ENCODE measurements at places on chromosomes 11 and 22.

GRCh38 chr22:47691152-47691895, 928.9 kb downstream of the TBC1D22A start:
- no peak for DNase-seq

DNA sequence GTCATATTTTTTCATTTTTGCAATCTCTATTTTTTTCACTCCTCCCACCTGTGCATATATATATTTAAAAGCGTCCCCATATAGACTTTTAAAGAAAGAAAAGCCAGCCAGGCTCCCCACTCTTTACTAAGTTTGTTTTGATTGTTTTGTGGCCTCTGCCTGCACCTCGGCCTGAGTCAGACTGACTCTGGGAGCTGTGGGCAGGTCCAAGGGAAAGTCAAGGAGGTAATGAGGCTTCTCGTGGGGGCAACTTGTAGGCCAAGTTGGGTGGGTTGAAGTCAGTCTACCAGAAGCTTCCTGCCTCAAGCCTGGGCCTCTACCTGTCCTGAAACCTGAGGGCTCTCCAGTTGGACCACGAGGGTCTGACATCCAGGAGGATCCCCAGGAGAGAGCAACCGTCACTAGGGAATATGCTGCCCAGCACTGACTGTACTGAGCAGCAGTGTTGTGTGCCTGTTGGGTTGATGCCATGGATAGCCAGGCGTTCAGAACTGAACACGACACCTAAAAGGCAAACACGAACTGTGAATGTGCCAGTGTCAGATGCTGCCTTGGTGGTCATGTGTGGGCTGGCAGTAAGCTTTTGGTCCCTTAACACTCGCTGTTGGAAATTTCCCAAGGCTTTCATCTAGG, 58.8 kb downstream of the BMAL1 start:
- DNase-seq, result no peak

GRCh38 chr22:44225812-44226211, 45.1 kb downstream of the PARVG start:
- DNase-seq, result no peak

- DNase-seq, result no peak
Observed at GRCh38 chr11:15942936-15943335, 413.4 kb downstream of the SOX6 start.

- DNase-seq, result no peak
Observed at GRCh38 chr11:116727990-116728389, 44.8 kb downstream of the BUD13 start.

DNA sequence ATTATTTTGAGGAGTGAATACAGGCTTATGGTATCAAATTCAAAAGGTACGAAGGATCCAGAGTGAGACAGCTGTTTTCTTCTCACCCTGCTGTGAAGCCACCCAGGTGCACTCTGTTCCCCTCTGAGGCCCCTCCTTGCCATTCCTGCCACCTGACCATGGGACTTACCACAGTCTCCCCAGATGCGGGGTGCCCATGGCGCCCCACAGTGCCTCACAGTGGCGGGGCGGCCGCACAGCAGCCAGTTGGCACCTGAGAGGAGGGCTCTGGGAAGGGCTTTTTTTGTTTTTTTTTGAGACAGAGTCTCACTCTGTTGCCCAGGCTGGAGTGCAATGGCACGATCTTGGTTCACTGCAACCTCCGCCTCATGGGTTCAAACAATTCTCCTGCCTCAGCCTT, 151.7 kb downstream of the CEP164 start:
- no peak for DNase-seq

GRCh38 chr22:20080776-20081654, 974 bp downstream of the DGCR8 start:
- DNase-seq, result peak; percentile 5

DNA sequence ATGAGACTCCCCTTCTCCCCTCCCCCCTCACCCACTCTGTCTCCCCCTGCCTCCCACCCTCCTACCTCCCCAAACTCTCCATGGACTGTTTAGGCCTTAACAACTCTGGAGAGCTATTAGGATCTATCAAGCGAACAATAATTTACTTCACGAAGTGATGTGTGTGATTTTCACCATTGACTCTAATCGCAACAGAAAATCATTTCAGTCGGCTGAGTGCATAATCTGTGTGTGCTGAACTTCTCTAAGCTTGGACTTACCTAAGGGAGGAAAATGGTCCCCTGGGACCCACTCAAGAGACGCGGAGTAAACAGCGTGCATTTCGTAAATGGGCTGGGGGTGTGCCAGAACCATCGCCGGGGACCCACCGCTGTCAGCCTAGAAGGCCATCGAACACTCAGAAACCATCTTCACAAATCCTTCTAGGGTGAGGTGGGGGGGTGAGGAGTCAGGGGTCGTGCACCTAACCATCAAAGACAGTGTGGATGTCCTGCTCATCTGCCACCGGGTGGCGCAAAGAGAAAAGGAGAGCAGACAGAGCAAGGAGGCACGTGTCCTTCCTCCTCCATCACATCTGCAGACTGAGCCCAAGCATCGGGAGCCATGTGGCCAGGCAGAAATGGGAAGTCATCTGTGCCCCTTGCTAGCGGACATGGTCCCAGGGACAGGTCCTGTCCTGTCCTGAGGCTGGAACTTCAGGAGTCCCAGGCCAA, 62.1 kb upstream of the NUP50 start:
- DNase-seq, result peak; percentile 18

- peak; percentile 37 for DNase-seq
Observed at GRCh38 chr22:45903355-45904135, 73.4 kb downstream of the WNT7B start.

DNA sequence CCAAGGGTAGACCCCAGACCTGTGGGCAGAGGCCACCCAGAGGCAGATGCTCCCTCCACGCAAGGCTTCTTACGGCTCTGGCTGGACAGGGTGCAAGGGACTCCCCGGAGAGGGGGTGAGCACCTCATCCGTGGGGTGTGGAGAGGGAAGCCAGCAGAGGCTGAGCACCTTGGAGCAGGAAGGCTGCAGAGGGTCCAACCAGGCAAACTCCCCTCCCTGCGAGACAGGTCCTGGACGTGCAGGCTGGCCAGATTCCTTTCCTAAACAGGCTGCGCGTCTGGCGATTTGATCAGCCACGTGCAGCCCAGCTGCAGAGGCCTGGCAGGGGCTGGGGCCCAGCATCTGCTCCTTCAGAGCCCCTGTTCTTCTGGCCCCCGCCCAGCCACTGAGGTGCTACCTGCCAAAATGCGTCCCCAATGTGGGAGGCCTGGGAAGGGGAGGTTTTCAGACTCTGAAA, 49.3 kb downstream of the WNT11 start:
- no peak for DNase-seq

DNA sequence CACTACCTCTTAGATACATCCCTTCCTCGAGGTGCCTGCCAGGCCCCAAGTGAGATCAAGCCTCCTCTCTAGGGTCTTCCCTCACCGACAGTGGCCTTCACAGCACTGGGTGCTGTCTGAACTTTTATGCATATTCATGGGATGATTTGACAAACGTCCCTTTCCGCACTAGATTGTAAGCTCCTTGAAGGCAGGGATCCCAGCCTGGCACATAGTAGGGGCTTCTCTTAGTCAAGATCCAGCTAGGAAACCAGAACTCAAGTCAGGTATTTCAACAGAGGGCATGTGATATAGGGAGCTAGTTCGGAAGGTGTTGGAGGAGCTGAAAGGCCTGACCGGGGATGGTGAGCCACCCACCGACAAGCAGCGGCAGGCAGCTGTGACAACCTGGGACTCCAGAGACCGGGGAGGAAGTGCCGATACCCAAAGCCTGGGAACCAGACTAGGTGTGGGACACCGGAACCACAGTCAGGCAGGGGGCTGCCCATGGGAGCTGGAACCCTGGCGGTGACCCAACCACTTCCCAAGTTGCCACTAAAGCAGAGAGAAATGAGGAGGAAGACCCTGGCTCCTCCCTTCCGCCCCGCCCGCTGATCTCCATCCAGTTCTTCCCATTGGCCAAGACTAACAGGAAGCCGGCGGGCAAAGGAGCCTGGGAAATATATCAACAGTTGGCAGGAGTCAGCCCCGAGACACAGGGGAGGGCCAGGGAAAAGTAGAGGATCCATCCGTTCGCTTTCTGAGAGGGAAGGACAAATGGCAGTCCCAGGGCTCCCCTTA, 39.8 kb upstream of the CD82 start:
- no peak for DNase-seq

GRCh38 chr11:110710628-110711381, 1.4 kb downstream of the ARHGAP20 start:
- no peak for DNase-seq

DNA sequence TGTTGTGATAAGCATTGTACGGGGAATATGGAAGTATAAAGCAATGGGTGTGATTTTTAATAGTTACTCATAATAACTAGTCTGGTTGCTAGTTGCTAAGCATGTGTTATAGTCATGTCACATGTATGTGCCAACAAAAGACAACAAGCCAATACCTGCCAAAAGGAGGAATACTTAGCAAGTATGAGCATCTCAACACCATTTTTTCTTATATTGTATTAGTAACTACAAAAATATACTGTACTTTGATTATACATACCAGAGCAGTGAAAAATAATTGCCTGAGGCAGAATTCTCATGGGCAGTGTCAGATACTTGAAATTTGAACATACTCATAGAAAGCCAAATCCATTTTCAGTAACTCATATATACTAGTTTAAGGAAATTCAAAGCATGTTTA, 62.4 kb upstream of the ALKBH3 start:
- DNase-seq, result peak; percentile 56

GRCh38 chr11:89490602-89490980, 584 bp downstream of the NOX4 start:
- no peak for DNase-seq

DNA sequence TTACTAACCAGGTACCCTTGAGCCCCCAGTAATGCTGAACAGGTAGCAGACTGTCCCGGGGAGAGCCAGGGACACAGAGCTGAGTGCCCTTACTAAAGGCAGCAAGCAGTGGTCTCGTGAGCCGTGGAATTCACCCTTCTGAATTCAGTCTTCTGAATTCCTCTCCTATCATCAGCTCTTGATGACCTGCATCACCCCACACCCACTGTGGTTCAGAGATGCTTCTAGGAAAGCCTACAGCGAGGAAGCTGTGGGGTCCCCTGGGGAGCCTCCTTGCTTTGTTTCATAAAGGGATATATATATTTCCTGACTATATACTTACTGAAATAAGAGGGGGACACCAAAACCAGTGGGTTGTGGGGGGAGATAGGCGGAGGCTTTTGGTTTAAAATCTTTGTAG, 2.6 kb downstream of the SPATA19 start:
- DNase-seq, result no peak

- DNase-seq, result no peak
Observed at GRCh38 chr11:45141171-45141570, 5.3 kb upstream of the PRDM11 start.

- no peak for DNase-seq
Observed at GRCh38 chr11:77175021-77175842, 47.2 kb downstream of the MYO7A start.

DNA sequence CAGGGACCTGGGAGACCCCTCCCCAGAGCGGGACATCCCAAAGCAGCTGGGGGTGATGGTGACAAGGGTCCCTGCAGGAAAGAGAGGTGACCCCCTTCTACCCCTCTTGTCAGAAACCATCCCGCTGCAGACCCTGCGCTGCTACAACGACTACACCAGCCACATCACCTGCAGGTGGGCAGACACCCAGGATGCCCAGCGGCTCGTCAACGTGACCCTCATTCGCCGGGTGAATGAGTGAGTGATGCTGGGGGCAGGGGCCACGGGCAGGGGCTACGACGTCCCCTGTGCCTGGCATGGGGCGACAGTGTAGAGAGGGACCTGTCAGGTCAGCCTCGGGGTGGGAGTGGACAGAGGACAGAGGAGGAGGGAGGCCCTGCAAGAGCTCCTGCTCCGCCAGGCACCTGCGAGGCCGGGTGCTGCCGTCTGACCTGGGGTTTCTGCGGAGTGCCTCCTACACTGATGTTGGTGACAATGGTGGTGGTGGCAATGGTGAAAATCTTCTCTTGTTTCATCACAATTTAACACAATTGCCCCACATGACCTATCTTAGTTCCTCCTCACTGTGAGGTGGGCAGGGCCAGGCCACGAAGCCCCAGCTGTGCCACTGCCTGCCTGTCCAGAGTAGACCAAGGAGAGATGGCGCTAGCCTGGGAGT, 9.8 kb downstream of the CSF2RB start:
- no peak for DNase-seq

- no peak for DNase-seq
Observed at GRCh38 chr11:11148596-11148995, 204.5 kb downstream of the CSNK2A3 start.

DNA sequence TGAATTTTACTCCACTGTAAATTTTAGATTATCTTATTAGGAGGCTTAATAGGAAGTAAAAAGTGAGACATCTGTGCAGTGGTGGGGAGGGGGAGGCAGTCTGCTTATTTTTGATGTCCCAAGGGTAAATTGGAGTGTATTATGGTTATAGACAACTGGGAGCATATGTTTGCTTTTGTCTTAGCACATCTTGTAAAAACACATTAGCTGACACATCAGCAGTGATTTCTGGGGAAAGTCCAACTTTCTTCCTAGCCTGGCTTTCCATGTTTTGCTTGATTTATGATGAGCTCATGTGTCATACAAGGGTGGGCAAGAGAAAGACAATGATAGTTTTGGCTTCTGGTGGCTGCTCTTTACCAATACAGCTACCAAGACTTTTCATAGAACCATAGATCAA, 4.0 kb downstream of the ANO3 start:
- no peak for DNase-seq

DNA sequence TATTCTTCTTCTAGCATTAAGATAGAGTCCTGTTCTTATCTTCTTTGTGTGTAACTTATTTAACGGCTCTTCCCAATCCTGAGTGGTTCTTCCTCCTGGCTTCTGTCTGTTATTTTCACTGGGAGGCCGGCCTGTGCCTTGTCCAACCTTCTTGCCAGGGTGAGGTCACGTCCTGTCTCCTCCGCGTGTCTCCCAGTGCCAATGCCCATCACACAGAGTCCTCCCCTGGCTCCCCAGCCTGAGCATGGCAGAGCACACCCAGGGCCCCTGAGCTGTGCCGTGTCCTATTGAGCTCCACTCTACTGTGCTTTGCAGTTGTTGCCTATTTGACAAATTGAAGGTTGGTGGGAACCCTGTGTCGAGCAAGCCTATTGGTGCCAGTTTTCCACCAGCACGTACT, 487.3 kb downstream of the BRD1 start:
- no peak for DNase-seq

Data from NCI-H226 (cell line).